ENCODE measurements at places on chromosomes 12 and 14.

- no peak for DNase-seq
Observed at GRCh38 chr12:10365696-10366405, 24.0 kb downstream of the KLRK1 start.

DNA sequence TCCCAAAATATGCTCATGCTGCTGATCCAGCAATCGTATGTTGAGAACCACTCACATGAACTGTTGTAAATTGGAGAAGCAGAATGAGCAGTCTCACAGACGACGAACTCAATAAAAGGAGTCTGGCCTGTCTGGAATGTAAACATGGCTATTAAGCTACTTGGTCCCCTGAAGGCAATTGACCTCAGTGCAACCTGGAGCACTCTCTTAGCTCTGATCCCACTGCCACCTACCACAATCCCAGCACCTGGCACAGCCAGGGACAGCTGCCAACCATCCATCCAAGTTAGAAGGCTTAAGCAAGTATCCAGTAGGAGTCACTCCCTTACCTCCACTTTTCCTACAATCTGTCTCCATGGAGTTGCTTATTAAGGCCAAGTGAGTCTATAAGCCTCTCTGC, 406.9 kb upstream of the CLEC14A start:
- no peak for DNase-seq

GRCh38 chr12:94078138-94078723, 70.1 kb upstream of the PLXNC1 start:
- DNase-seq = no peak

GRCh38 chr14:99672506-99673304, 11.4 kb upstream of the CYP46A1 start:
- DNase-seq = no peak

GRCh38 chr12:132454933-132455418, 35.0 kb upstream of the FBRSL1 start:
- no peak for DNase-seq

GRCh38 chr12:1830981-1831963, 10.9 kb downstream of the LRTM2 start:
- DNase-seq = peak; percentile 42
